GM23338 (cell line): ENCODE measurements at places on chromosomes 2 and 18. TPM values are rescaled to one million over a fixed set of nuclear protein-coding genes. Genes with fewer than 3 reads are reported as not detected.

Gene DYNAP
- total RNA-seq = 0.28 and 1.0 TPM in 2 replicates

Gene TBR1
- total RNA-seq = not detected in 2 replicates

GRCh38 chr2:70613521-70613920 is 59.9 kb upstream of the TGFA start:
- H3K27ac ChIP-seq = no peak overlapping the region
- H3K27me3 ChIP-seq = no peaks in the 10 kb centered on the region
- DNase-seq = peak; percentile 56
- no peaks in the 10 kb centered on the region for H3K36me3 ChIP-seq
- H3K4me1 ChIP-seq = no peaks in the 10 kb centered on the region

DNA sequence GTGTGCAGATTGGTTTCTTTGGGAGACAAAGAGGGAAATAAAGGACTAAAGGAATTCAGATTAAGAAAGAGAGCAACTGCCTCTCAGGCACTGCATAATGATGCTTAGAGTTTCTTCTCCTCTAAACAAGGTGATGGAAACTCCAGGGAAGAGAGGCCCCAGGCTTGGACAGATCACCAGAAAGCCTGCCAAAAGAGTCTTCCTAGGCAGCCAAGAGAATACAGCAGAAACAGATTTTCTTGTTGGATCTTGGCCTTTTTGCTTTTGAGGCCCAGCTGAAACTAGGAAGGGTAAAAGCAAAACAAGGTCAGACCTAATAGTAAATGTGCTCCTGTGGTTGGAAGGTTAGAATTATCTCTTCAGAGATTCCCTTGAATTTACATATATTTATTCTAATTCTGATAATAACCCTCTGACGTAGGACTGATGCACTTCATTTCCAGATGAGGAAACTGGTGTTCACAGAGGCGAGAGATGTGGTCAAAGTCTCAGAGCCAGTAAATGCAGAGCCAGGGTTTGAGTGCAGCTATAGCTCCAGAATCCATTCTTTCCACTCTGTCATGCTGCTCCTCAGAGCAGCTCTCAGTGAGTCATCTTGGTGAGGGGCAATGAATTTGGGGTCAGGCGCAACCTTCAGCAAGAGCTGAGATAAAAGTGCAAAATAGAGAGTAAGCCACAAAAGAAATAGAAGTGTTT is 142.3 kb upstream of the FBXO11 start:
- H3K4me1 ChIP-seq = peaks cover 29% of the 10 kb centered on the region
- H3K27ac ChIP-seq = peak overlapping the region; percentile 17; the same call in 1 of the 2 replicates
- H3K4me3 ChIP-seq = peak overlapping the region; percentile 45
- no peak for DNase-seq
- no peaks in the 10 kb centered on the region for H3K36me3 ChIP-seq
- no peaks in the 10 kb centered on the region for H3K27me3 ChIP-seq

DNA sequence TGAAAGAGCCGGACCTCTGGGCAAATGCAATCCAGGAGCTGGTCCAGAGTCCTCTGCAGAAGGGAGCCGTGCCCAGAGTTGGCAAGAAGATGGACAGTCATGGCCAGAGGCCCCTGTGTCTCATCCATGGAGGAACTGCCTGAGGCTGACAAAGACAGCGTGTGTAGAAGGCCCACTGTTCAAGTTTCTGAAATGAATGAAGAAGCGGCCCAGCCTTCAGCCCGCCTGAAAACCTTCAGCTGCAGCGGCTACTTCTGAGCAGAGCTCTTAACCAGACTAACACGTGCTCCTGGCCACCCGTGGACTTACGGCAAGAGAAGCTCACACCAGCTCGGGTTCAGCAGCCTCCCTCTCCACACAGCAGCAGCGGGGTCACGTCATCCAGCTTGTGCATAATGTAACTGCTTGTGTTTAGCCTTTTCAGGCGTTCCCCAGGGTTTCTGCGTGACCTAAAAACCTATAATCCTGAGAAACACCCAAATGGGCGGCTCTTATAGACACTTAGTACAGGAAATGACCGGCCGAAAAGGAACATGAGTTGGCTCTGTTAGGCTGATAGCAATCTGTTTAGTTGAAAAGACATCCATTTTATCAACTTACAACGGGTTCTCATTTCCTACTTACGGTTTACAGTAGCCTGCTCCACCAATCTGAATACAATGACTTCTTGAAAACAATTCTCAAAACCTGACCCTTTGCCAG is at the start of gene FAM124B:
Gene FAM124B, minus strand, starts transcription at position 467 of the 702 bp plus-strand sequence. Its CDS starts 339 bp downstream, at position 128.
- H3K4me1 ChIP-seq = peaks cover 7% of the 10 kb centered on the region
- 0 out of 2 replicates have a peak within 1 kb of the TSS, but pooled peaks have one; percentile 39 for H3K27ac ChIP-seq
- DNase-seq = peak; percentile 4
- H3K4me3 ChIP-seq = no peak within 1 kb of the TSS
- H3K36me3 ChIP-seq = no peaks in the 10 kb centered on the region; the same call in 1 of the 2 replicates
- H3K27me3 ChIP-seq = no peaks in the 10 kb centered on the region

DNA sequence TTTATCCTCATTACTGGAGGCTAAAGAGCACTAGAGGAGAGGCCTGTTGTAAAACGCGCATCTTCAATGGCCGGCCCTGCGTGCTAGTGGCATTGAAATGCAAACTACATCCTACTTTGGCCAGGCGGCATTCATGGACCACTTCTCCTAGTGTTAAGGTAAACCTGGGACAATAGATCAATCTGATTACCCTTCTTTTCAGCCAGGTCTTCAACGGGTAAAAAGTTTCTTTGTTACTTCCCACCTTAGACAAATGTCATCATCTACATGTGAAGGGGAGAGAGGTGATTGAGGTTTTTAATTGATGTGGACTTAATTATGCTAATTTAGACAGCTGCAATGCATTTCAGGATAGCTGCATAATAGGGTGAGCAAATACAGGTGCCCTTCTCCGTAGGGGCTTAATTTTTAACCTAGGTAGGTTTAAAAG is 628.0 kb downstream of the ZEB2 start:
- no peaks in the 10 kb centered on the region for H3K36me3 ChIP-seq
- peaks cover 38% of the 10 kb centered on the region for H3K4me1 ChIP-seq
- H3K4me3 ChIP-seq = no peak overlapping the region
- H3K27ac ChIP-seq = 0 out of 2 replicates have a peak overlapping the region, but pooled peaks have one; percentile 1
- DNase-seq = peak; percentile 96

- peaks cover 16% of the 10 kb centered on the region for H3K4me1 ChIP-seq
- H3K36me3 ChIP-seq = no peaks in the 10 kb centered on the region
- DNase-seq = no peak
- H3K4me3 ChIP-seq = no peak overlapping the region
These were observed 391.6 kb downstream of the NBAS start for GRCh38 chr2:15169326-15170069.

DNA sequence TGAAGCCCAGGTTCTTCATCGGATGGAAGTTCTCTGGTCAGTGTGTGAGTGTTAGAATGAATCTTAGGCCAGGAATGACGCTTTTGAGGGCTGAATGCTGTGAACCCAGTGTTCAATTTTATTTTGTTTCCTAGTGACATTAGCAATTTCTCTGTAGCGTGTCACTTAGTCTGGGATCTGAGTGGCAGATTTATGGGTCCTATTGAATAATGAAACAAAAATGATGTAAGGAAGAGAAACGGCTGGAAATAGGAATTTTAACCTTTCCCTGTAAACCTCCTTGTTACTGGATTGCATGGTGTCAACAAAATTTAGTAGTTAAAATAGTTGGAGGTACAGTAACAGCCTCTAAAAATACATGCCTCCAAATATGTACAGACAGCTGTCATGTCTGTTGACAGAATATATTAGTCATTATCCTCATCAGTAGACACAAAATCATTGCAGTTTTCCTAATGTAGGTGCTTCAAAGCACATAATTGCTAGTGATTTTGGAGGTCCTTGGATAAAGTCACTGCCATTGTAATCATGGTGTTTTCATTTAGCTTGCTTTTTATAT is 223.8 kb upstream of the SPRED2 start:
- H3K4me1 ChIP-seq = no peaks in the 10 kb centered on the region
- H3K27me3 ChIP-seq = no peaks in the 10 kb centered on the region
- H3K27ac ChIP-seq = no peak overlapping the region
- no peak for DNase-seq
- no peaks in the 10 kb centered on the region for H3K36me3 ChIP-seq

GRCh38 chr18:70250781-70251180 is 38.1 kb upstream of the SOCS6 start:
- no peak overlapping the region for H3K27ac ChIP-seq
- DNase-seq = no peak
- H3K4me3 ChIP-seq = no peak overlapping the region
- no peaks in the 10 kb centered on the region for H3K27me3 ChIP-seq

DNA sequence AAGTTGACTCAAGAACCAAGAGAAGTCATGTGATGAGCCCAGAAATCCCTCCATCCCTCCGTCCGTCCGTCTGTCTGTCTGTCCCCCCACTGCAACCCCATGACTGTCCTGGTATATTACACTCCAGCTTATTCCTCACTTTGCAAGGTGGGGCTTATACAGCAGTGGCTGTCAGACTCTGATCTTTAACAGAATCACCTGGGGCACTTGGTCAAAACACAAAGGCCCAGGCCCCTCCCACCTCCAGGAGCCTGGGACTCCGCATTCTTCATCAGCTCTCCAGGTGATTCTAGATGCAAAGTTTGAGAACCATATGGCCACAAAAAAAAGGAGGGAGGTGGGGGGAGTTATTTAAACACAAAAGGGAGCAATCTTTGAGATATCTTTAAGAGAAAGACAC is 61.4 kb downstream of the MYO5B start:
- peak; percentile 41 for DNase-seq
- peaks cover 24% of the 10 kb centered on the region for H3K4me1 ChIP-seq
- H3K27me3 ChIP-seq = no peaks in the 10 kb centered on the region
- H3K36me3 ChIP-seq = no peaks in the 10 kb centered on the region
- H3K27ac ChIP-seq = no peak overlapping the region

GRCh38 chr2:190455358-190456095 is 47.4 kb downstream of the MFSD6 start:
- no peaks in the 10 kb centered on the region for H3K36me3 ChIP-seq
- no peak overlapping the region for H3K27ac ChIP-seq
- no peak overlapping the region for H3K4me3 ChIP-seq

- no peaks in the 10 kb centered on the region for H3K36me3 ChIP-seq
- H3K4me3 ChIP-seq = no peak overlapping the region
- no peak overlapping the region for H3K27ac ChIP-seq
These were observed 114.8 kb upstream of the PTPRM start for GRCh38 chr18:7452331-7452730.

Gene SERPINB12
- not detected in 2 replicates for total RNA-seq

DNA sequence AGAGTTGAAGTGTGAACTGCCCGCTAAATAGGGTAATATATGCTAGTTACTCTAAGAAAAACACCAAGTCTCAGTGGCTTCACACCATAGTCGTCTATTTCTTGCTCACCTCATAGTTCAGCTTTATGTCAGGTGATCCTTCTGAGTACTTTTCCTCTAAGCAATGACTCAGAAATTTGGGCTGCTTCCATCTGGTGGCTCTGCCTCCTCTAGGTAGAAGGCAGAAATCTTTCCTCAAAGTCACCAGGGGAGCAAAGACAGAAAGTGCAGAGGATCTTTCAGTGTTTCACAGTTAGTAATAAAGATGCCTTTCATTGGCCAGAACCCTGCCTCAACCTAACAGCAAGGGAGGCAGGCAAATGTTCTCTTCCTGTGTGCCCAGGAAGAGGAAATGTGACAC is 17.3 kb downstream of the CDH20 start:
- H3K27me3 ChIP-seq = no peaks in the 10 kb centered on the region
- DNase-seq = no peak
- no peaks in the 10 kb centered on the region for H3K4me1 ChIP-seq
- no peak overlapping the region for H3K4me3 ChIP-seq
- no peak overlapping the region for H3K27ac ChIP-seq

- no peak overlapping the region for H3K27ac ChIP-seq
- peaks cover 23% of the 10 kb centered on the region for H3K4me1 ChIP-seq
- H3K4me3 ChIP-seq = no peak overlapping the region
- H3K36me3 ChIP-seq = no peaks in the 10 kb centered on the region
- no peaks in the 10 kb centered on the region for H3K27me3 ChIP-seq
These were observed 3.4 kb downstream of the HDLBP start for GRCh38 chr2:241312082-241312481.

Gene CFC1
- not detected in 2 replicates for total RNA-seq

Gene KCNE4
- total RNA-seq = not detected in 2 replicates
